ENCODE measurements at places on chromosomes 13 and 19.

GRCh38 chr19:55369653-55370304 is 484 bp downstream of the IL11 start:
- no peak for DNase-seq

DNA sequence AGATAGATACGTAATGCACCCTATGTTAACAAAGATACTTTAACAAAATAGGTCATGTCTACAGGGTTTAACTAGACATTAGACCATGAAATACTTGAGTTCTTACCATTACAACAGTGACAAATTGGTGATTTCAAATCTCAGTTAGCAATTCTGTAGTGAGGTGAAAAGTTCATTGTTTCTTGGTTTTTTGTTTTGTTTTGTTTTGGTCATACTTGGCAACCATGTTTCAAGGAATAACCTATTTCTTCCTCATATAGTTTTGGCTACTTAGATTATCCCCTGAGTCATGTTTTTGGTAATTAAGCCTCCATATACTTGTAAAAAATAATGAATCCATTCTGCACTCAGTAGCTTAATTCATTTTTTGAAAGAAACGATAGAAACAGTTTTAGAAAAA is 1200.4 kb downstream of the DIAPH3 start:
- DNase-seq, result no peak

DNA sequence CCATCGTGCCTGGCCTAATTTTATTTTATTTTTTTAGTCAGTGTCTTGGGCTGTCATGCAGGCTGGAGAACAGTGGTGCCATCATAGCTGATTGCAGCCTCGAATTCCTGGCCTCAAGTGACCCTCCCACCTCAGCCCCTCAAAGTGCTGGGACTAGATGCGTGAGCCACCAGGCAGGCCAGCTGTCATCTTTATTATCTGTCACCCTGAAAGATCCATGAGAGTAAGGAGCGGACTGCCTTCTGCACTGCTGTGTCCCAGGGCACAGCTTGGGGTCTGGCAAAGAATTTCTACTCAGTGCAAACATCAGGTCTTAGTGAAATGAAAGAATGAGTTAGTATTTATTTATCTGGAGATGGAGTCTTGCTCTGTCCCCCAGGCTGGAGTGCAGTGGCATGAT is 9.5 kb upstream of the TLE5 start:
- DNase-seq, result no peak

GRCh38 chr19:13210339-13210775 is 60.1 kb downstream of the IER2 start:
- no peak for DNase-seq

- no peak for DNase-seq
Measured at GRCh38 chr19:31648347-31648746, 299.1 kb upstream of the TSHZ3 start.

DNA sequence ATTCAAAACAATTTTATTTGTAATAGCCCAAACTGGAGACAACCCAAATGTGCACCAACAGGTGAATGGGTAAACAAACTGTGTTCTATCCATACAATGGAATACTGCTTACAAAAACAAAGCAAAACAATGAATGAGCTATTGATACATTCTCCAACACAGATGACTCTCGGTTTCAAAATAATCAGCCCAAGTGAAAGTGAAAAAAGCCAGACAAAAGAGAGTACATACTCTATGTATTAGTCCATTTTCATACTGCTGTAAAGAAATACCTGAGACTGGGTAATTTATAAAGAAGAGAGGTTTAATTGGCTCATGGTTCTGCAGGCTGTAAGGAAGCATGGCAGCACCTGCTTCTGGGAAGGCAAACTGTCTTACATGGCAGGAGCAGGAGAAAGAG is 65.2 kb upstream of the LRCH1 start:
- peak; percentile 19 for DNase-seq

DNA sequence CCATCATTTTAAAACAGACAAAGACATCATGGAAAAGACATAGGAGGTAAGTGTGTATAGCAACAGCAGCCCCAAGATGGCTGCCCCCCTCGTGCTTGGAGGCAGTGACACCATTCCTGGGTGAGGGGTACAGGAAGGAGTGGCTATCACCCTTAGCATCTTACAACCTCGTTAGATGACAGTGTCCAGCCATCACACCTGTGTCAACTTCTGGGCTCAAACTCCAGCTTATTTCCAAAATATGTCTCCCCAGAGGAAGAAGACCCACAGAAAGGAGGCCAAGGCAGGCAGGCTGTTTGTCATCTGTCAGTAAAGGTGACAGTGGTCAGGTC is 27.5 kb downstream of the EPS15L1 start:
- DNase-seq, result no peak

- no peak for DNase-seq
Measured at GRCh38 chr13:40192858-40193257, 473.6 kb downstream of the FOXO1 start.

DNA sequence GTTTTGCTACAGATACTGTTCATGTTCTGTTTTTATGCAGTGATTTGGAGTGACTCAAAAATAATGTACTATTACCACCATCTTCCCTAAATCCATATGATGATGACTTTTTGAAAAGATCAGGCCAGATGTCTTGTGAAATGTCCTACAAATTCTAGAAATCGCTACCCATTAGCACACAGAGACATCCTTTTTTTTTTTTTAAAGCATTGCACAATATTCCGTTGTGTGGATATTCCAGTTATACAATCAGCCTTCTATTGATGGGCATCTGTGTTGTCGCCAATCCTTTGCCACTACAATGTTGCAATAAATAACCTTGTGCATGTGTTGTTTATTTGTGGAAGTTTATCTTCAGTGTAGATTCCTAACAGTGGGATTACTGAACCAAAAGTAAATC is 24.5 kb downstream of the ZDHHC20 start:
- DNase-seq, result no peak

- peak; percentile 20 for DNase-seq
Measured at GRCh38 chr13:76828316-76828741, 57.9 kb downstream of the KCTD12 start.

DNA sequence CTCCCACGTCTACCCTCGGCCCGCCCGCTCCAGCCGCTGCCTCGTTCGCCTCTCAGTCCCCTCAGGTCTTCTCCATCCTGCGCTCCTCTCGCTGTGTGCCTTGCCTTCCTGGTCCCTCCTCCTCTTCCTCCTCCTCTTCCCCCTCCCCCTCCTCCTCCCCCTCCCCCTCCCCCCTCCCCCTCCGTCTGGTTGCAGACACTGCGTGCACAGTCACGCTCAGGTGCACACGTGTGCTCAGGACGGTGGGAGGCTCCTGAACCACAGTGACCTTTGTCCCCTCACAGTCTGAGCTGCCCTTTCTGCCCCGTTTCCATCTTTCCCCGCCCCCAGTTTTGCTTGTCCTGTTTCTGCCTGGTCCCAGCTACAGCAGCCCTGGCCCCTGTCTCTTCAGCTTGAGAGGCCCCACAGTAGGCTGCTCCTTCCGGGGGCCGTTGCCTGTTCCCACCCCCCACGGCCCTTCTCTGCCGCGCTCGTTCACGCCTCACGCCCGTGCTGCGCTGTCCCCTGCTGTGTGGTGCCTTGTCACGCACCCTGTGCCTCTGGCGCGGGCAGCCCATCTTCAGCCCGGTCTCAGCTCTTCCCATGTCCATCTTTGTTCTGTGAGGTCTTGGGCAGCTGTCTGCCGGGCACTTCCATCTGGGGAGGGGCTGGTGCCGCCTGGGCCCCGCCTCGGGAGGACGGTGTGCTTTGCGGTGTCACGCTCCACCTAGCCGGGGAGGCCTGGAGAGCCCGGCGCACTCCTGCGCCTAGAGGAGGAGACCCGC is 13.8 kb upstream of the RPS15 start:
- no peak for DNase-seq

- no peak for DNase-seq
Measured at GRCh38 chr19:33622809-33623511, 1.2 kb downstream of the CHST8 start.

All from activated CD4-positive, alpha-beta T cell treated with anti-CD3 and anti-CD28 coated beads, Interleukin-2, amount 50 U/mL, for 16 hours (primary cell).